ENCODE measurements at places on chromosomes 4 and X.

GRCh38 chr4:69738872-69739271, 21.5 kb downstream of the SULT1B1 start:
- no peak for DNase-seq

- DNase-seq, result no peak
Measured at GRCh38 chr4:34492414-34492813, 1751.9 kb downstream of the ARAP2 start.

GRCh38 chrX:148874636-148875246, 374.3 kb downstream of the AFF2 start:
- no peak for DNase-seq

DNA sequence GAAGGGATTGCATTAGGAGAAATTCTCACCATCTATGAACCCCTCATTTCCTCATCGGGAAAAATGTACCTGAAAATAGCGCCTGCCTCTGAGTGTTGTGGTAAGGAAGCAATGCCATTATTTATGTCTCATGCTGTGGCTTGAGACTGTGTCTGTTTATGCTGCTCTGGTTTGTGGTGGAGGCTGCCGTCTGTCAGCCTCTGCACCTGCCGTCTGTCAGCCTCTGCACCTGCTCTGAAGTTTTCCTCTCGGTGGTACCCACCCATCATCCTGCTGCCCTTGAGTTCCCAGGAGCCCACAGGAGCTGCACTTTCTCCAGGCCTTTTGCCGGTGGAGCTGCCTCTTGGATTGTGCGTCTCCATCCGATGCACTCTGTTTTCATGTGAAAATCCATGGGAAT, 68.5 kb upstream of the PPP2R3B start:
- no peak for DNase-seq

DNA sequence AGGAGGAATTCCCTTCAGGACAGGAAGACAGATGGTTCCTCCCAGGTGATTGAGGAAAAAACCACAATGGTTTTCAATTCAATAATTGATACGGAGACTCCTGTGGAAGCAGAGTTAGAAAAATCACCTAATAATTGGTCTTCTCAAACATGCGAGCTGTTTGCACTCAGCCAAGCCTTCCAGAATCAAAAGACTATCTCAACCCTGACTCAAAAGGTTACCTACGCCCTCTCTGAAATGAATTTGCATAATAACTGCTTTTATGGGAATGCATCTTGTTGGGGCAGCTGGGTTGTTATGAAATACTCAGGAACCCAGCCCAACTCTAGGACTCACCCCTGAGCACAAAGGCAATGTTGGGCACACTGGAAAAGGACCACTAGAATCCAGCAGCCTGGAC, 66.9 kb upstream of the ARSJ start:
- DNase-seq, result no peak

DNA sequence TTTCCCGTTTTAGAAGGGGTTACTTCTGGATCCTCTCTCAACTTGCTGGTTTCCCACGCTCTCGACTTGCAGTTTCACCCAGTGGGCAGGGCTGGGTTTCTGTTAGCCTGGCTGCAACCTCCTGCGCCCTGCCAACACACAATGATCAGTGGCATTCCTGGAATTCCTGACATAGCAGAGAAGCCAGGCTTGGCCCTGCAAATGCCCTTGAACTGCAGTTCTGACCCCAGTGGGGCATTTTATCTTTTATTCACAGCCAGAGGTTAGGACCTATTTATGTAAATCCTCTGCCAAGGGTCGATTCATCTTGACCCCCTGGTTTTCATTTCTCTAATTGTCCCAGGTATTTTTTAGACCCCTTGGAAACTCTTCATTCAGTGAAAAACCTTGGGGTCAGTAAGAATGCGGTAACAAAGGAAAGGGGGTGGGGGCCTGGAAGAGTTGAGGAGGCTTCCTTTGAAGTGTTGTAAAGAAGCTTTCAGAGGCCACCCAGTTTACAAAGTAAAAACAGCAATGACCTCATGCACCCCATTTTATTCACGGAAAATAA, 217.6 kb downstream of the ZNF674 start:
- DNase-seq, result no peak

Measured in NCI-H1436 treated with DMSO at 0.1 percent for 48 hours (cell line).